ENCODE measurements at places on chromosomes 4 and X.

- no peak for DNase-seq
These were observed 13.1 kb upstream of the MAGEA4 start for GRCh38 chrX:151899622-151900021.

DNA sequence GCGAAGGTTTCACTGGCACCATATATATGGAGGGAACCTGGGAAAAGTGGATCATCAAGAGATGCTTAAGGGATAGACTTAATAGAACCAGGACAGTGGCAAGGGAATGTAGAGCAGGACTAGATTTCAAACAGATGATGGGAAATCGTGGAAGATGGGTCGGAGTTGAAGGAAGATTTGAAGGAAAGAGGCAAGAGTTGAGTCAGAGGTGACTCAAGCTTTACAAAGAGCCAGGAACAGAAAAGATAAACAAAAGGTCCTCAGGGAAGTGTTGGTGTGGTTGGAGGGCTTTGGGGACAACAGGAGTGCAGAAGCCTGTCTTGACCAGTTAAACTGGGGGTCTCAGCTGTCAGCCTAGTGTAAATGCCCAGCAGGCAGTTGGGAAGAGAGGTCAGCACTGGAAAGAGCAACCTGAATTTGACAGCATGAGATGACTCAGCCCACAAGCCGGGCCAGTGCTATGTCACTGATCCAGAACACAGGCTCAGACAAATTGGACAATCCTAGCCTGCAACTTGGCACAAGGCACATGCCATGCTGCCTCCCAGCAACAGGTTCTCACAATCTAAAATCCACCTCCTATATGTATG is 230.5 kb downstream of the IDS start:
- no peak for DNase-seq

- no peak for DNase-seq
These were observed 7.2 kb upstream of the DDX60L start for GRCh38 chr4:168487282-168488035.

DNA sequence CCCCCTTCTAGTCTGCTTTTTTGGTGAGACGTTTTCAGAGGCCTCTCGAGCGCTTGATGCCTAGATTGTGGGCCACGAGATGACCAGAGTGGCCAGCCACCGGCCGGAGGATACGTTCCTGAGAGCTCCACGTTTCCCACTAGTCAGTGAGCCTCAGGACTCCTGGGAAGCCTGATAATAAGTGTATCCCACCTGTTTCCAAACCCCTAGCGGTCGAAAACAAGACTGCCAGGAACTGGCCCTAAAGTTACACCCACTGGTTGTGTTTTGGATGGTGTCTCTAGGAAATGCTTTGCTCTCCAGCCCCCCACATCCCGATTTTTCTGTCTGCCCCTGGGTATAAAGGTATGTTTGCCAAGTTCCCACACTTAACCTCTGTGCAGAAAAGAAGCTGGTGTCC is 4.6 kb upstream of the RS1 start:
- DNase-seq = no peak

- no peak for DNase-seq
These were observed 2.9 kb downstream of the TMEM129 start for GRCh38 chr4:1718095-1718850.

DNA sequence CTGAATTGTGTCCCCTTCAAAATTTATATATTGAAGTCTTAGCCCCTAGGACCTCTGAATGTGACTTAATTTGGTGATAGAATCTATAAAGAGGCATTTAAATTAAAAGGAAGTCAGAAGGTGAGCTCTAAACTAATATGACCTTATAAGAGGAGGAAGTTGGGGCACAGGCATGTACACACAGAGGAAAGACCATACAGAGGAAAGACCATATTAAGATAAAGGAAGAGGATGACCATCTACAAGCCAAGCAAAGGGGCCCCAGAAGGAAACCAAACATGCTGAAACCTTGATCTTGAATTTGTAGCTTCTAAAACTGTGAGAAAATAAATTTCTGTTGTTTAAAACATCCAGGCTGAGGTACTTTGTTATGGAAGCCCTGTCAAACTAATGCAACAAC is 26.9 kb upstream of the CYBB start:
- DNase-seq = no peak

DNA sequence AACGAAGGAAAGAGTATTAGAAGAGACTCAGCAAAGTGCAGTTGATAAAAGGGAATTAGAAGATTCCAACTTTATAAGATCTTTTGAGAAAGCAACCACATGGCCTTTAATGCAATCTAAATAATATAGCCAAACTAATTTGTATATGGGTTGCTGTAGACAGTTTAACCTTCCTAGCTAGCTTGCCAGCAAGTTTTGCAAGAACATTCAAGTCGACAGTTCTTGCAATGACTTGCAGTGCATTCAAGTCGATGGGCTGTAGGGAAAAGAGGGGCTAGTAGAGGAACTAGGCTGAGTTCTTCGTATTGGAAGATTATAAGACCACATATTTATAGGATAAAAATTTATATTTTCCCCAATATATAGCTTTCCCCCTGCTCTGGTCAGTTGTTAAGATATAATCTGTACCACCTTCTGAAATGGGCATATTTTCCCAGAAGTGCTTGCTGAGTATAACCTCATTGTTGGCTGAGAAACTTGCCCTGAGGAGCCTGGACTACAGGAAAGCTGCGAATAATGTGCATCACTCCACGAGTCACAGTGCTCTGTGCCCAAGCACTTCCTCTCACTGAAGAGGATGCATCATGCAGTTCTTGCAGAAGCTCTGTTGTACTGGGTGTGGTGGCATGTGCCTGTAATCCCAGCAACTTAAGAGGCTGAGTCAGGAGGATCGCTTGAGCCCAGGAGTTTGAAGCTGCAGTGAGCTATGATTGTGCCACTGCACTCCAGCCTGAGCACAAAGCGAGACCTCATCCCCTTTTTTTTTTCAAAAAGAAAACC is 56.7 kb downstream of the DOCK11 start:
- DNase-seq = no peak

DNA sequence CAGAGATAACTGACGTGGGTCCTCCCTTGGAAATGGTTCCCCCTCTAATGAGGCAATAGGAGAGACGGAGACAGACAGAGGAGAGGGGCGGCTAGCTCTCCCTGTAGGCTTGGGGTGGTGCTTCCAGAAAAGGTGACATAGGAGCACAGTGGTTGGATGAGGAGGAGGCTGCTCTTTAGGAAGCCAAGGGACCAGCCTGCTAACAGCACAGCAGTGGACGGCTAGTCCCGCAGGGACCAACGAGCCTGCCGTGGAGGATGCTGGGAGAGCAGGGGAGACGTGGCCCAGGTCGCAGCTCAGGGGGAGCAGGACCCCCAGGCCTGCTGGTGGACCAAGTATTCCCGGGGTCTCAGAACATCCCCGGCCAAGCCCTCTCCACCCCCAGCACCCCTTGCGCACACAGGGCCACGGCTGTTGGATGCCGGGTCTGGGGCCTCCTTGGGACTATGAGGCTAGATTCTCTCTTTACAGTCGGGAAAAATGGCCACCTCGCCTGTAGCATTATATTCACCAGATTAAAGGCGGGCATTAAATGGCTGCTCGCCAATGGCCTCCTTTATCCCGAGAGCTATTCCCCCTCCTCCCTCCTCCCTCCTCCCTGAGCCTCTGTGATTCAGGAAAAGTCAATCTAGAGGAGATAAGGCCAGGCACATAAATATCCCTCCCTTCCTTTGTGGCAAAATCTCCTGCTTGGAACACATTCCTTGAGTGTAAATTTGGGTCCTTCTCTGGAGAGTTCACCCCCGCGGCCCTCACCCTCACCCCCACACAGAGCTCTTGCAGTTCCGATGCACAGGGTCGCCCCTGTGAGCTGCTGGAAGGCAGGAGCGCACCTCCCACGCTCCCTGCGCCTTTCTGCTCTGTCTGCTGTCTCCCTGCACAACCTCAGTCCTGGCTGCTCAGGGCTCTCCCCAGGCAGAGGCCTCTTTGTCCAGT is 30.5 kb upstream of the NSG1 start:
- DNase-seq = no peak

GRCh38 chrX:64176876-64177275 is 28.6 kb downstream of the AMER1 start:
- DNase-seq = no peak

DNA sequence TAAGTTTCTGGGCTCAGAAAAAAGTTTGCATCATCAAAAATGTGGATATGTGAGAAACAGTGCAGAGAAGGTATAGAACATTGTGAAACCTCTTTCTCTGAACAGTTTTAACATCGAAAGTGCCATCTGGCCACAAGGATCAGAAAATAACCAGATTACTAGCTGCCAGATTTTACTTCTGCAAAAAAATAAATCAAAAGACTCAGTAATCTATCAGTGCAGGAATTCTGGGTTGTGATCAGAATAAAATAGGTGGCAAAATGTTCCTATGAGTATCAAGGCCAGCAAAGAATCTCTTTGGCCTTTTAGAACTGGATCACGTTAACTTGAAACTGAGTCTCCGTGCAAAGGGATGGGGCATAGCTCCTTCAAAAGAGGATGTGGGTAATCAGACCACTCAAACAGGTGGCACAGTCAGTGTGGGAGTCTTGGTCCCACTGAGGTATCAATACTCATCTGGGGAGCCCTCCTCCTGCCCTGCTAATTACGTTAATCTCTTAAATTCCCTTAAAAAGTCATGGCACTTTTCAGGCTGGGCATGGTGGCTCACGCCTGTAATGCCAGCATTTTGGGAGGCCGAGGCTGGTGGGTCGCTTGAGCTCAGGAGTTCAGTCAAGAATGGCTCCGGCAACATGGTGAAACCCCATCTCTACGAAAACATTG is 26.7 kb upstream of the RBM47 start:
- no peak for DNase-seq

DNA sequence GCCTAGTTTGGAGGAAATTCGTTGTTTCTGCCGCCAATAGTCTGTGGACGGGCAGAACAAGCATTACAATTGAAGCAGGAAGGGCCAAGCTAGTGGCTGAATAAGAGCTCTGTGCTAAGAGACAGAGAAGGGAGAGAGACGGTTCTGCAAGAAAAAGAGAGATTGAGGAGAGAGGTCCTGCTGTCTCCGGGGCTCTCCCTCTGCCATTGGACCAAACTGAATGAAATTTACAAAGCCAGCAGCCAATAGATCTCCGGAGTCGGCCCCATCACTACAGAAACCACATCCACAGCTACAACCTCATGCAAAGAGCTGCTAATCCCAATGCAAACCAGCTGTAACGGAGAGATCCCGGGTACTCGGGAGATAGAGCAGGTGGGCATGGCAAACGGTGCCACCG is at the start of gene NLGN4X:
Gene NLGN4X, minus strand, starts transcription at position 148 of the 400 bp plus-strand sequence. CDS start 77,401 bp downstream, outside the sequence.
- DNase-seq = no peak

DNA sequence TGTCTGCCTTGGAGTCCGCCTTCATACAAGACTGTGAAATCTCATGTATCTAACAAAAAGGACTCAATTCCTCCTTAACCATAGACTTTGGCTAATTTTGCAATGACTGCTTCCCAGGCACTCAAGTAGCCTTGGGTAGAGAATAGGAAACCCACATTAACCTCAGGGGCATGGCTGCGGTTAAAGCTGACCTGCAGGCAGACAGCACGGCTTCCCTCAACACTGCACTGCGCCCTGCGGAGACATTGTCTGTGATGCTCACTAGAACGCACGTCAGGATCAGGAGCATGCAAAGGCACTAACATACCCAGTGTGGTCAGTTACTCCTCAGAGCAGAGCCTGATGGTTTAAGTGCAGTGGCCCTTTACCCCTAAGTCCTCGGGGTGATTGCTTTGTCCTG is 10.3 kb upstream of the GPR143 start:
- DNase-seq = no peak

- DNase-seq = no peak
These were observed 133.1 kb downstream of the AFAP1 start for GRCh38 chr4:7806338-7807090.

- no peak for DNase-seq
These were observed 137.4 kb downstream of the GRIA2 start for GRCh38 chr4:157357887-157358286.
